Hepatic stellate cell (primary cell): ENCODE measurements at places on chromosomes 4 and X.

GRCh38 chr4:89305028-89305427, 2.6 kb downstream of the GPRIN3 start:
- DNase-seq = no peak

DNA sequence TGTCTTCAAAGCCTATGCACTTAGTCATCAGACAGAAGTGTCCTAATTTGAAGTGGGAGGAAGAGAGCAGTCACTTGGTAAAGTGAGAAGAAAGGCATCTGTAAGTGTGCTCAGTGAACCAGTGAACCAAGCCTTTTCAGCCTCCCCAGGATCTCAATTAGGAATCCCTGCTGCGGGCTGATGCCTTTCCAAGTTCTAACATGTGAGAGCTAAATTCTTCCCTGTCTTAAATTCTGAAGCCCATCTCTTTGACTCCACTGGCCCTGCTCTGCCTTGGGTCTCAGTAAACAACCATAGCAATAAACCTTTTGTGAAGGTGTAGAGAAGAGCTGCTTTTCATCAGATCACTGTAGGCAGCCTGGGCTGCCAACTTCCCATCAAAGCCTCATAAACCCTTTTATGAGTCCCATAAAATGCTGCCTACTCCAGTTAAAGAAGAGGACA, 701.2 kb upstream of the LCORL start:
- DNase-seq = no peak

- DNase-seq = no peak
Measured at GRCh38 chr4:139933104-139933503, 220.9 kb downstream of the MAML3 start.

DNA sequence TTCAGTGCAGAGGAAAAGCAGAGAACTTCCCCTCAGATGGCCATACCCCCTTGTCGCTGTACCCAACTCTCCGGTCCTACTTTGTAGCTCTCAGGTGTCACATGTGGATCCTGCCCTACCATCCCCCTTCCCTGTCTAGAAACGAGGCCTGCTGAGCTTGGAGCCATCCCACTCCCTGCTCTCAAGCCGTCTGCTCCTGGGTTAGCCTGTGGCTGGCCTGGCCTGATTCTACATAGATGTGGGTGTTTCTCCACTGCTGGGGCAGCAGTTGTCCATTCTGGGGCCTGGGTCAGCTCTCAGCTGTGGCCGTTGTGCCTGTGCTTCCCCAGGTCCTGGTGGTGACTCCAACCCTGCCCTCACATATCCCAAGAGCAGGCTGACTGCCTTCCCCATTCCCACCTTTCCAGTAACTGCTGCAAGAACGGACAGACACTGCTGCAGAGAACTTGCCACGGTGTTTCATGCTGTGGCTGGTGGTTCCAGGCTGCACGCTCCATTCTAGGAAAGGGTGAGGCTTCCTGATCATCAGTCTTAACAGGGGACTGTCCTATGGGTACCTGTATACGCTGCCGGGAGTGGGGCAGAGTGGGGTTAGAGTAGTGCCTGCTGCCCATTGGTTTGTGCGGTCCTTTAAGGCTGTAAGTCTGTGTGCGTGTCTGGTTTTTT, 3.6 kb downstream of the IL9R start:
- DNase-seq = no peak

DNA sequence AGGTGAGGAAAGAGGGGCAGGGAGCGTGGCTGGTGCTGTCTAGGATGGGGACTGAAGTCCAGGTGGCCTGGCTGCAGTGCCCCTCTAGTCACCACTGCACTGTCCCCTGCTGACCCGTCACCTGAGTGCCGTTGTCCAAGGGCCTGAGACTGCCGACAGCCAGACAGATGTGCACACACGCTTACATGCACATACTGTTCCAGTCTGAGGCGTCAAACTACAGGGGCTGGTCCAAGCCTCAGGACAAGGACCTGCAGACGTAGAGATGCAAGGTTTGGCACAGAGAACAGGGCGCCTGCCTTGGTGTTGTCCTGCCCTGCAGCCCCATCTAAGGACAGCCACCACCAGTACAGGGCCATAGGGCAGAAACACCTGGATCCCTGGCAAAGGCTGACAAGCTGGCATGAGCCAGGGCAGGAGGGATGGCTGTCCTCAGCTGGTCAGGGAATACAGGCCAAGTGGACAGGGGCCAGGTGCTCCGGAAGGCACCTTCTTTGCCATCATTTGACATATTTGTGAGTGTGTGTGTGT, 1.7 kb downstream of the SLC2A9 start:
- DNase-seq = no peak

DNA sequence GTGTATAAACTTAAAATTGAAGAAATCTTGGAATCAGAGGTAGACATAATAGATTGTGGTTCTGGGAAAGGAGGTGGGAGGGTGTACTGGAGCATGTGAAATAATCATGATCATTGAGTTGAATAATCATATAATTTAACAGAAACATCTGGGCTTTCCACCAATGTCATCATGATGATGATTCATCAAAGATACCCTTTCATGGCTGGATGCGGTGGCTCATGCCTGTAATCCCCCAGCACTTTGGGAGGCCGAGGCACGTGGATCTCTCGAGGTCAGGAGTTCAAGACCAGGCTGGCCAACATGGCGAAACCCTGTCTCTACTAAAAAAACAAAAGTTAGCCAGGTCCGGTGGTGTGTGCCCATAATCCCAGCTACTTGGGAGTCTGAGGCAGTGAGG, 6.7 kb upstream of the RUFY3 start:
- DNase-seq = no peak

GRCh38 chrX:44747317-44747716, 96.5 kb upstream of the DUSP21 start:
- DNase-seq = no peak

DNA sequence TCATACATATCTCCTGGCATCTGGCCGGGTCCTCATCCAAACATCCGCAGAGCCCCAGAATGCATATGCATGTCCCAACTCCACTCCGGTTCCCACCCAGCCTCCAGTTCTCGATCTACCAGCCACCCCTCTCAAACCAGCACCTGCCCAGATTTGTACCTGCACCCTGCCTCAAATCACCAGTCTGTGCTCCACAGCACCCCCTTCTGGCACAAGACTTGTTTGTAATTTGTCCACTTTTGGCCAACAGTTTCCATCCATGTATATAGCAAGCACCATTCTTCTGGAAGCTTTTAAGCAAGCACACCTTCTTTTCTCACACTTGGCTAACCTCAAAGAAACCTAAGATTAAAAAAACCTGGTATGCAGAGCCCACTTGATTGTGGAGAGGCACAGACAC, 644.1 kb downstream of the MID1IP1 start:
- DNase-seq = no peak

- no peak for DNase-seq
Measured at GRCh38 chr4:151729731-151730559, 30.9 kb downstream of the GATB start.

DNA sequence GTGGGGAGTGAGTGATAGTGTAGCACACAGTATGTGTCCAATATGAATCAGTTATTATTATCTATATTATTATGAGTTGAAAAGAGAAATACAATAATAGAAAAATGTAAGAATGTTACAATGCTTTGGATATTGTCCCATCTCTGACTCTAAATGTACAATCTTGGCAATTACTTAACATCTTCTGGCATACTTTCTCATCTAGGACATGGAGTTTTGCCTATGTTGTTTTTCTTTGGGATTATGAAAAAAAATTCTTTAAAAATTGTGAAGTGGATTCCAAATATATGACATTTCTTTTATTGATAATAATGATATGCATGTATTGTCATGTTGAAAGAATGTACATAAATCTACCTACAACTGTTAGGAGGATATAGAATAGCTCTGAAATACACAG, 84.1 kb downstream of the TBCK start:
- DNase-seq = no peak
